ENCODE measurements at places on chromosomes 7 and 10. TPM values are rescaled to one million over a fixed set of nuclear protein-coding genes. Genes with fewer than 3 reads are reported as not detected.

DNA sequence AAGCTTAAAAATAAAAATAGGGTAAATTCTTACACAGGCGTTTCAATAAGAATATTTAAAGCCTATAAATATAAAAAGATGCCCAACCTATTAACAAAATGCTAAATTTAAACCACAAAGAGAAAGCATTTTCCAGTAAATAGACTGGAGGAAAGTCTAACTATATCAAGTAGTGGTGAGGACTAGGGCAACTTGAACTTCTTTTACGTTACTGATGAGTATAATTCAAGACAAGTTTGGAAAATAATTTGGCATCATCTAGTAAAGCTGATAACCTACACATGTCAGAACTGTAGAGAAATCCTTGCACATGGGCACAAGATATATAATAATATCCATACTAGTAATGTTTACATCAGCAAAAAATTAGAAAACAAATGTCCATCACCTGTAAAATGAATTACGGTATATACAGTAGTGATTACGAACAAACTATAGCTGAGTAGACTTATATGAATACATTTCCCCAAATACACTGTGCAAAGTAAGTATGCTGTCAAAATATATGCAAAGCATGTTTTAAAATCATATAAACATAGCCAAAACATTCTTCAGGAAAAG is 27.4 kb downstream of the CRPPA start:
- DNase-seq = no peak

ZP3 gene
- 3.8 TPM for total RNA-seq

DNA sequence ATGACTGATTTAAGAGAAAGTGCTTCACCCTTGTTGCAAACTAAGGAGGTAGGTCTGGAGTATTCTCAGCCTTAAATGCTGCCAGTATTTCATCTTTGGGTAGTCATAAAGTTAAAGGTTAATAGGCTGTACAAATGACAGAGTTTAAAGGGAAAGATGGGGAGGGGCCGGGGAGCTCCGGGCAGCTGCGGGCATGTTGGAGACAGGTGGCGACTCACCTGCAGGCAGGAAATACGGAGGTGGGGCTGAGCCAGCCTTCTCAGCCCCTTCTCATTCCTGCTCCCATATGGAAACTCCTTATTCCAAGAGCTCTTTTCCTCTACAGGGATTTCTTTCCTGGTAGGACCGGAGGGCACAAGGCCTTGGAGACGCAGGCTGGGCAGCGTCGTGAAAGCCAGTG is 31.8 kb upstream of the HMX3 start:
- DNase-seq = no peak

DNA sequence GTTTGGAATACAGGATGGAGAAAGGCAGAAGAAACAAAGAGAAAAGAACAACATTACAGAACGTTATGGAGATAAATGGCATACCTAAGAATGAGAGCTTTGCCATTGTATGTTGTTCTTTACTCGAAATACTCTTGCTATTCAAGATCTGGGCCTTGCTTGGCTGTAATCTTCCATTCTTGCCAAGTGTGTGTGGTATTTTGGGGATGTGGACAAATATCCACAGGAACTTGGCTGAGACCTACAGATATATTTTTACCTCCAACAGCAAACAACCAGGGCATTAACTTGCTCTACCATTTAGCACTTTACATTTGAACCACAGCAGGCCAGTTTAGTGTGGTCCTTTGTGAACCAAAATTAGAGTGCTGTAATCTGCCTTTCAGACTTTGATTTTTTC is 76.3 kb downstream of the DKK1 start:
- DNase-seq = no peak

DNA sequence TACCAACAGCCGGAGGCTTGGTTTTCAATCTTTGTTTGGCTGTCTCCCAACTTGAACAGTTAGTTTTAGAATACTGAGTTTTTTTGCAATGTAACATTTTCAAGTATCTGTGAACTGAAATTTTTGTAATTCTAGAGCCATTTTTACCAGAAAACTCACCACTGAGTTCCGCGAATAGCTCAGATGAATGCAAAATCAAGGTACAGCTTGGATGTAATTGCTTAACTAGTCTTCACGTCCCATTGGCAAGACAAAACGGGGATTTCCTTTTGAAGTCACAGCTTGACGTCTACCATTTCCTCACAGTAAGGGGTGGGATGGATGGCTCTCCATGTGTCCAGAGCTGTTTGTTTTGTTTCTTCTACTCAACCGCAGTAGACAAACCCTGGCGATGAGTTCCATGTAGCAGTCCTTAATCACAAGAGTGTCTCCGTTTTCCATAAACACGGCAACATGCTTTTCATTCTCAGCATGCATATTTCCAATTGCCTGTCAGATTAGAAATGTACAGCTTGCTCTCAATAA is 55.8 kb upstream of the FGFR2 start:
- DNase-seq = no peak

EBF3 gene
- 0.48 TPM for total RNA-seq

MALSU1 gene
- total RNA-seq = 47.3 TPM

GRCh38 chr7:137235434-137235833 is 108.1 kb downstream of the PTN start:
- DNase-seq = no peak

PHKG1 gene
- 0.31 TPM for total RNA-seq

- DNase-seq = no peak
Observed at GRCh38 chr10:15858861-15859281, 1.4 kb downstream of the MINDY3 start.

DNA sequence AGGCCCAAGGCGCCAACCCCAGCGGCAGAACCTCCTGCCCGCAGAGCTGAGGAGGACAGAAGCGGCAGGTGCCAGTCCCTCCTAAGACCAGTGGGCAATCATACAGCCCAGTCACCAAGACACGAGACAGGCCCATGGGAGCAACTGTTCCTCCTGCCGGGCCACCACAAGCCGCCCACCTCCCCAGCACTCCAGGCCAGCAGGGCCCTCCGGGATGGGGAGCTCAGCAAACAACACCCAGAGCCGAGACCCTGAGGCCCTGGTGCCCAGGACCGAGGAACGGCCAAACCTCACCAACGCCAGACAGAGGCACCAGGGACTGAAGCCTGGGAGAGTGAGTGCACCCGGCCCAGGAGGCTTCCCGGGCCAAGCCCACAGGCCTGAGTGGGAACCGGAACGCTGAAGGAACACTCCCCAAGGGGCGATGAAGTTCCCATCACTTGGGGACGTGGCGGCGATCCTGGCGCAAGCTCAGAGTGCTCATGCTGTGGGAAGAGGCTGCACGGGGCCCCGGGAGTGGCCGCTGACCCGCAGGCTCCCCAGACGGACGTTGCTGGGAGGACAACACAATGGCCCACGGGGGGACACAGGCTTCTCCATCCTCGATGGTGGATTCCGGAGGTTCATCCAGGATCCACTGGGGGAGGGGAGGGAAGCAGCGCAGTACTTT is 35.1 kb downstream of the GPER1 start:
- DNase-seq = no peak

DNA sequence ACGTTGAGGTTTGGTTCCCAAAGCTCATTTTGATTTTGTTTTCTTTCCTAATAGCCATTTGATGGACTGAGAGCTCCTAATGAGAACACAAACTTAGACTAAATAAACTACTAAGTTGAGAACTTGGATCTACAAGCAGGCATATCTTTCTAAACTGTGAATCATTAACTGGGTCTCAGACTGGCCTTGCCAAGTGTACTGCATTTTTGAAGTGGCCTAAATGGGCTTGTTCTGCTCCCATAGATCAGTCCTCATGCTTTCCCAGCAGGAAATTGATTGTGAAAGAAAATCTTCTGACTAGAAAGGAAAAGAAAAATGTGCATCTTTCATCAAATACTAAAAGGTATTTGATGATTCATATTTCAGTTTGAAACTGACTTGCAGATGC is 46.7 kb upstream of the RBM33 start:
- DNase-seq = no peak

ACSM6 gene
- total RNA-seq = not detected

HOGA1 gene
- 1.1 TPM for total RNA-seq

GRCh38 chr7:29565634-29565981 is 2.0 kb downstream of the PRR15 start:
- no peak for DNase-seq

GHRHR gene
- not detected for total RNA-seq

DNA sequence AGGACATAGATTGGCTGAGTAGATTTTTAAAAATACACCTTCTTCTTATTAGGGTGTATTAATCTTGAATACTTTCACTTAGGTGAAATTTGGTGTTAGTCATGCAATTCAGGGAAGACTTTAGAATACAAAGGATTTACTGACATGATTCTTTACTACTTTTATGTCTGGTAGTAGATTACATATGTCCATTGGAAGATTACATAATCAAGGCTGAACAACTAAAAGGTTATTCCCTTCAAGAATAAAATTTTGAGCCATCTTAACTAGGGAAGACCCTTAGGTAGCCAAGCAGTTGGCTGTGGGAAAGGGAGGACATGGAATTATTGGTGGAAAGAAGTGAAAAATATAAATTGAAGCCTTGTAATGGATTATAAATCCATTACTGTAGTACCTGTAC is 165.0 kb downstream of the ITGB1 start:
- no peak for DNase-seq

GPRIN2 gene
- total RNA-seq = 8.0 TPM

SDK1 gene
- total RNA-seq = 2.0 TPM

GRCh38 chr7:138036135-138036534 is 34.2 kb upstream of the CREB3L2 start:
- DNase-seq = no peak

EN2 gene
- not detected for total RNA-seq

GRCh38 chr7:13024121-13024674 is 336.8 kb downstream of the ARL4A start:
- DNase-seq = no peak

DNA sequence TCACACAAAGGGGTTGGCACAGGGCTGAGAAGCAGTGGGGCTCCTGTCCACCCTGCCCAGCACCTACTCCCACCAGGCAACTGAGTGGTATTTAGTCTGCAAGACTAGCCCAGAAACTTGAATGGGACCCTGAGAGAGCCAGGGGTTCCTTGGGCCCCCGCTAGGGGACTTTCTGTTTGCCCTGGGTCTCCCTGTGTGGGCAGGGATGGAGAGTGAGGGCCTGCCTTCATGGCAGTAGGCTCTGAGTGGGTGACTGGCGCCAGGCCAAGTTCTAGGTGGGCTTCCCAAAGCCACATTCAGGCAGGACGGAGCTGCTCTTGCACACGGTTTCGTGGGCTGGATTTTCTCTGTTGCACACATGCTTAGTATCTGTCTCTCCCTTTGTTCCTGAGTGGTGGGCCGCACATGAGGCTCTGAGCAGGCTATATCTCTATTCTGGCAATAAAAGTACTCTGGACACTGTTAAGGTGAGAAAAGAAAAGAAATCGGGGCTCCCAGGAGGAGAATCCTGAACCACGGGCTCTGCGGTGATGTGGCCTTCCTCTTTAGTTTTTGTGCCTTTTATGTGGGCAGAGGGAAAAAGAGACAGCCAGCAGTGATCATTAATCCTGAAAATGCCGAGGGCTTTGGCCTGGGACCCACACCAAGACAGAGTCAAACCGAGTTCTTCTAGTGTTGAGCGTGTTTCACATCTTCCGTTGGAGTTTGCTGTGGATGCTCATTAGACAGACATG is 26.9 kb downstream of the IL2RA start:
- no peak for DNase-seq

DNA sequence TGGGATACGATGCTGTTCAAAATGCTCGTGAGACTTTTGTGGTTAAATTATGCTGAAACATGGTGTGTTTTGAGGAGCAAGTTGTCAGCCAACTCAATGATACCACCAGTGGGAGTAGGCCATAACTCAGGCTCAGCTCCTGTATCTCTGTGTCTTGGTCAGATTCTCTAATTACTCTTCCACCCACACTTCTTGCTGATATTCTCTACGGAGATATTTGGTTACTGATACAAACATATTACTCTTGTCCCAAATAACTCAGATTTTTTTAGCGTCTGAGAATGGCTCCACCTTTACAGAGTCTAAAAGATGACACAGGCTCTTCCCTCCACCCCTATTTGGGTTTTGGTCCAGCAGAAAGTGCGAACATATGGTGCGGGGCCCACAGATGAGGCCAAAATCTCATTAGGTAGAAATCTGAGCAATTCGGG is 168.9 kb downstream of the PKD1L1 start:
- no peak for DNase-seq

GRCh38 chr7:101420436-101420835 is 57.8 kb downstream of the COL26A1 start:
- DNase-seq = no peak

BLNK gene
- total RNA-seq = 29.5 TPM

TDRD1 gene
- total RNA-seq = not detected

GRCh38 chr7:139728203-139728602 is 49.6 kb downstream of the HIPK2 start:
- DNase-seq = no peak

Data from esophagus squamous epithelium (tissue), 5 donors.